ENCODE measurements at places on chromosomes 1 and 21. TPM values are rescaled to one million over a fixed set of nuclear protein-coding genes. Genes with fewer than 3 reads are reported as not detected.

Gene SSX2IP
- total RNA-seq = 7.1 TPM

Gene FMN2
- total RNA-seq = 0.26 TPM

Gene SMCP
- total RNA-seq = not detected

Gene ASCL5
- not detected for total RNA-seq

Gene CD101
- total RNA-seq = 0.09 TPM

Gene LRRC53
- not detected for total RNA-seq

Gene AHDC1
- 22.0 TPM for total RNA-seq

Gene CELSR2
- total RNA-seq = 1.2 TPM

Gene CAP1
- total RNA-seq = 316 TPM

All from pericardium fibroblast (primary cell).